Sciatic nerve (tissue), 2 donors: ENCODE measurements at places on chromosomes 12 and 14. TPM values are rescaled to one million over a fixed set of nuclear protein-coding genes. Genes with fewer than 3 reads are reported as not detected.

DCN gene
- 2,017 TPM for total RNA-seq

PIK3C2G gene
- total RNA-seq = not detected

GNG2 gene
- 180 TPM for total RNA-seq

LBHD2 gene
- total RNA-seq = not detected

SLC5A8 gene
- not detected for total RNA-seq

CABP1 gene
- 2.3 TPM for total RNA-seq

MYH6 gene
- total RNA-seq = not detected

LMNTD1 gene
- total RNA-seq = not detected

CLEC1A gene
- 13.7 TPM for total RNA-seq

MYF6 gene
- not detected for total RNA-seq

GRCh38 chr12:130527239-130527638, 188.9 kb downstream of the RIMBP2 start:
- DNase-seq = no peak

- no peak for DNase-seq
Measured at GRCh38 chr14:71650187-71650755, 282.0 kb upstream of the RGS6 start.

GRCh38 chr14:105414456-105415371, 4.9 kb upstream of the MTA1 start:
- peak; percentile 85 for DNase-seq

DNA sequence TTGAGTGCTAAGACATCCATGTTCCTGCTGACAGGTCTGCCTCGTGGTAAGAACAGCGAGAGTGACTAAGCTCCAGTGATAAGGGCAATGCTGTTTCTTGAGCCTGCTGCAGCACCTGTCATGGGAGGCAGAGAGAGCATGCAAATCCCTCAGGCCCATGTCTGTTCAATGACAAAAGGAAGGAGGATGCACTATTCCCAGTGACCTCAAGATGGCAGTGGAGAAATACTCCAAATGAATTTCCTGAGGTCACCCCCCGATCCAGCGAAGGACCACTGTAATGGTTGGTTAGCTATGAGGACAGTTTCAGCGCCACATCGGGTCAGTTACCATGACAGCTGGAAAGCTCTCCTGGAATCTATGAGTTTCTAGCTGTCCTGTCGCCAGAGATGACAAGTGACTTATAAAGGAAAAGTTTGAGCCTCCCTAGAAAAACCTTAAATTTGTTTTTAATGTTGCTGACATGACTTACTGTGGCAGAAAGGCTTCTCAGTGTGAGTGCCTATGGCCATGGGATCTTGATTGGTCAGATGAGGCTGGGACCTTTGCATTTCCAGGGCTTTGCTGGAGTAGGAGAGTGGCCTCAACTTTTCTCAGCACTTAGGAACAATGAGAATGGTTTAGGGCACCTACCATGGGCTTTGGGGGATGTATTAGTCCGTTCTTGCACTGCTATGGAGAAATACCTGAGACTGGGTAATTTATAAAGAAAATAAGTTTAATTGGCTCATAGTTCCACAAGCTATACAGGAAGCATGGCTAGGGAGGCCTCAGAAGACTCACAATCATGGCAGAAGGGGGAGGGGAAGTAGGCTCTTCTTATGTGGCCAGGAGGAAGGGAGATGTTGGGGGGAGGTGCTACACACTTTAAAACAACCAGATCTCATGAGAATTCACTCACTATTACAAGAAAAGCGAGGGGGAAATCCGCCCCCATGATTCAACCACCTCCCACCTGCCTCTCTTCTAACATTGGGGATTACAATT, 88.0 kb upstream of the TMEM260 start:
- DNase-seq = no peak

- no peak for DNase-seq
Measured at GRCh38 chr12:80314741-80315140, 129.3 kb upstream of the PTPRQ start.

DNA sequence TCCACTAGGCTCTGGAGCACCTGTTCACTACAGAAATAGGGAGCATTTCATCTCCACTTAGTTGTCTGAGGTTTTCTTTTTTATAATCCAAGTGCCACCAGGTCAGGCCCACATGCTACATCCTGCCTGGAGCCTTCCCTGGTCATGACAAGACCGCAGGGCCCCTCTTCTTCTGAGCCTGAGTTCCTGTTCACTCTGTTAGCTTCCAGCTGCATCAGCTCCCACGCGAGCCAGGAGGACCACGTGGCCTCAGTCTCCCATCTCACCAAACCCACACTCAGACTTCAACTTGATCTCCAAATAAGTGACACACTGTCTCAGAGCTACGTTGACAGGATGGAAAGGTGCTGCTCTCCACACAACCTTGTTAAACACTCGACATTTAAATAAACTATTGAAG, 21.0 kb downstream of the RIMBP2 start:
- no peak for DNase-seq

DNA sequence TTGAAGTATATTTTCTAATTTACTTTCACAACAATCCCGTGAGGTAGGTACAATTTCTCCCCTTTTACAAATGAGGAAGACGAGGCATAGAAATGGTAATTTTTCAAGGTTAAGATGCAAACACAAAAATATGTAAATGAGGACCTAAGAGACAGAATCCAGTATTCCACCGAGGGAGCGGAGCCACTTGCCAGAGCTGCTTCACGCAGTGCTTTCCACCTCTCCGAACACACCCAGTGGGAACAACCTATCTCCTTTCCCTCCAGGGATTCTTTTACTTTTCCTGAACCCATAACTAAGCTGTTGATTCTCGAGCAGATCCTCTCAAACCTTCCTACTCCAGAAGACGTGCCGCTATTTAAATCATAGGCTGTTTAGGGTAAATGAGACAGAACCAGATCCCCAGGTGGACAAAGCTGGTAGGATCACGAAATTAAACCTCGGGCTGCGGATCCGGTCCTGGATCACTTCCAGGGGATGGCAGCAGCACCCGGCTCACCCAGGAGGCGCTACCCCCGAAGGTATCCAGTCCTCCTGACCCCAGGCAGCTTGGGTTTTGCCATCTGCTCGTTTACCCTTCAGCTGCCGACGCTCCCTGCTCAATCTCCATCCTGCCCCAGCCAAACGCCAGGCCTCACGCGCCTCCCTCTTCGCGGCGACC, 1.5 kb downstream of the DDHD1 start:
- no peak for DNase-seq

GRCh38 chr12:76717314-76717713, 46.6 kb upstream of the ZDHHC17 start:
- no peak for DNase-seq

DNA sequence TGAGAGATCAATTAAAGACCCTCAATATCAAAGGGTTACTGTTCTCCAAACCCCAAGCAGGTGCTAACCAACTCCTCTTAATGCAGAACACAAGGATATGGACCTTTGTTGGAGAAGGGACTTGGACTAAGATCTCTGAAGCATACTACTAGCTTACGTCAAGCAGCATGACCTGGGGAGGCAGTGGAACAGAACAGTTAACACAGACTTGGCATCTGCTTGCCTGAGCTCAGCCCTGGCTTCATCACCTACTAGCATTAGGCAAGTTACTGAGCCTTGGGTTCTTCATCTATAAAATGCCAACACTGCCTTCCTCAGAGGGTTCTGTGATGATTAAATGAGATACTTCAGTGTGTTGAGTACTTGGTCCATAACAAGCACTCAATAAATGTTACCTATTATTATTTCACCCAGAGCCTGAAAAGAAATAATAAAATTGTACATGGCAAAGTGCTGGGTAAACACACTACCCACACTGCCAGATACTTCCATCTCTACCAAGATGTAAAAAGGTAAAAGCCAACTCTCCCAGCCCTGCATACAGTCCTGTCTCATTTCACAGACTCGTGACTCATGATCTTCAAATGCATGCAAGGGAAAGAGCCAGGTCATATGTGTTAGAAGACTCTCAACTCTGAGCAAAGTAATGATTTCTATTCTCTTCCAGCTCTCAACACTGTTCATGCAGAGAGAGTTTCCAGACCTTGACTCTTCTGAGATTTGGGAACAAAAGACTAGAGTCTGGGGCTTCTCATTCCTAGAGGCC, 39.7 kb downstream of the FMNL3 start:
- DNase-seq = no peak

DNA sequence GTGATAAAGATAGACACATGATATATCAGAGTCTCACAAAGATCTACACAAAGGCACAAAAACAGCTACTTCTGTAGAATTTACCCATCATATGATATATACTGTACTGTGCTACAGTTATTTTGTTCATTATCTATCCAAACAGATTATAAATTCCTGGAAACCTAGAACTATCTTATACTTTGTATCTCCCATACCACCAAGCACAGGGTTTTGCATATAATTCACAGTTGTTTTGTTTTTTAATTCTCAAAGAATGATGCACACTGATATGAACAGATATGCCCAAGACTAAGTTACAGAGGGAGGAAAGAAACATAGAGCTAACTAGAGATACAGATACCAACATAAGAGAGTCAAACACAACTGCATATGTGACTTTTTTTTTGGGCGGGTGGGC, 3.4 kb downstream of the PRKAG1 start:
- no peak for DNase-seq

- DNase-seq = no peak
Measured at GRCh38 chr14:102140750-102141145, 1.1 kb downstream of the WDR20 start.

DNA sequence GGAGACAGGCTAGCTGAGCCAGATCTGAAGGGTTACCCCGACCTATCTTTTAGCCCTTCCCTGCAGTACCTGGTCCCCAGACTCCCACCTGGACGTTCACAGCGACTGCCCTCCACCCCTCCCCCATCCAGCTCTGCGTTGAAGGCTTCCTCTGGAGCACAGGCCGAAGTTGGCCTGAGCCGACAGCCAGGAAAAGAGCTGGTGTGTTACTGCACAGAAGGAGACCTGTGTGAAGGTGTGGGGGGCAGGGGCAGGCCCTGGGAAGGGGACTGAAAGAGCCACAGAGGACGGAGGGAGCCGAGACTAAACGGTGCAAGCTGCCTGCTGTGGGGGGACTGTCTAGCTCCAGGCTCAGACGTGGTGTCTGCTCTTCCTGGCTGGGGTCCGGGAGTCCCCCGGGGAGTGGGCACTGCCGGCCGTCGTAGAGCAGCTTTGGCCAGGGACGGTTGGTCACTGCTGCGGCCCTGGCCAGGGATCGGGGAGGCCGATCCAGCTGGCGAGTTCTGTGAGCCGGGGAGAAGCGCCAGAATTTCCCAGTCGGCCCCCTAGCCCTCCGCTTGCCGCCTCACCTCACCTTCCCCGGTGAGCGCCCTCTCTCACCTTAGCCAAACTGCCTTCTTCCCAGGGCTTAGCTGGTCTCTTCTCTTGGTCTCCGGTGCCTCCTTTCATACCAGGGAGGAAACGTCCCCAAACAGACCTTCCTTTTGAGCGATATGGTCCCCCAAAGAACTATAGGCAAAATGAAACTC, 899 bp upstream of the COL2A1 start:
- no peak for DNase-seq

DNA sequence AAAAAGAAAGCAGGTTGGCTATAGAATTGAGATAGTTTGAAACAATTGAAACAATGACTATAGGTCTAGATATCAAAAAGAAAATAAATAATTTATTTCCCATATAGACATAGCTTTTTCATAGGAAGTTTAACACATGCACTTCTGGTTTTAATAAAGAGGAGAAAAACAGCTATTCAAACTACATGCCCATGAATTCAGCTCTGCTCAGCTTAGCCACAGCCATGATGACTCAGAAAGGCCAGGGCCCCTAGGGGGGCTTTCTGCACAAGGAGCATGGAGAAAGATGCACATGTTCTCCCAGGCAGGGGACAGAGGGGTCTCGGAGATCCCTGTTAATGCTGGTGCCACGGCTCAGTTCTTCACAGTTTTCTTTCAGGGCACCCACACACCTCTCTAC, 114.0 kb downstream of the GALC start:
- DNase-seq = no peak

DNA sequence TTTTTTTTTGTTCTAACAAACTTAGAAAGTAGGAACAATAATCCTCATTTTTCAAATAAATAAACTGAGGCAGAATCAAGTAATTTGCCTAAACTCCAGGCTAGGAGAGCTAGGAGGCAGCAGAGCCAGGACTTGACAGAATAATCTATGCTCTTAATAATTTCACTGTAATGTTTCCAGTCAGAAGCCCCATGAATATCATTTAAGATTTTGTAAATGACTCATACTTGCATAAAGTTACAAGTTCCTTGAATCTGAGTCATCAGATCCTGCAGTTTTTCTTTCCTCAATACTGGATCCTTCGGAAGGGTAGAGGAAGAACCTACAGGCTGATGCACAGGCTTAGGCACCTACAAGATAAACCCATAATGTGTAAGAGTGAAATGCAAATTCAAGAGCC, 29.0 kb downstream of the CAPRIN2 start:
- DNase-seq = no peak

GRCh38 chr14:93031505-93032315, 84.0 kb downstream of the ITPK1 start:
- no peak for DNase-seq

- DNase-seq = no peak
Measured at GRCh38 chr12:53786411-53786810, 34.6 kb upstream of the CISTR start.

DNA sequence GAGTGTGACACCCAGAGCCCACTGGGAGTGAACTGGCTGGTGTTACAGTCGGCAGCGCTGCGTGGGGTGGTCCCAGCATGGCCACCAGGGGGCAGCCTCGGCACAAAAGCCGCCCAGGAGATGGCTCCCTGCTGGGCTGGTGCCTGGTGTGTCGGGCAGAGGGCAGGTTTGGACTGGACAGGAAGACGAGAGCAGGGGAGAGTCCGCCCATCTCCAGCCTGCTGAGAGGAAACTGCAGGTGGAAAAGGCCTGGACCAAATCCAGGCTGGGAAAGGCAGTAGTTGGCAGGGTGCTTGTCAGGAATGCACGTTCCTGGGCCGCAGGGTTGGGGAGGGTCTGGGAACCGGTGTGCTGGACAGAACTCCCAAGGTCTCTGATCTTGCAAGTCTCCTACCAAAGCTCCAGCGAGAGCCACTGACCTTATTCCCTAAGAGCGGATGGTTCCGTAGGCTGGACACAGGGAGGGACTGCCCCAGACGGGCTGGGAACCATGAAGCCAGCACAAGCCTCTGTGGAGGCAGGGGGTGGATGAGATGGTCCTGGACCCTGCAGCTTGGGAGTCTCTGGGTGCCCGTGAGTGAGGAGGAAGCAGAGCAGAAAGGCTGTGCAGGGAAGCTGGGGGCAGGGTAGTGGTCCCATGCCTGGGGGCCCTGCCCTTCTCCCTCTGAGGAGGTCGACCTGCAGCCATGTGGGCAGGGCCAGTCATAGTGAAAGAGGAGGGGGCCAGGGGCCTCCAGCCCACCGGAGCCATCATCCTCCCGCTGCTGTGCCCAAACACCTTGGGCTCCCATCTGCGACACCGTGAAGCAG, 1.8 kb downstream of the AHNAK2 start:
- peak; percentile 88 for DNase-seq
